Muscle of arm (tissue), 14 donors: ENCODE measurements at places on chromosomes 12 and 14.
A peak's percentile ranks its signal among the peaks of the same experiment; 100 is the strongest.

DNA sequence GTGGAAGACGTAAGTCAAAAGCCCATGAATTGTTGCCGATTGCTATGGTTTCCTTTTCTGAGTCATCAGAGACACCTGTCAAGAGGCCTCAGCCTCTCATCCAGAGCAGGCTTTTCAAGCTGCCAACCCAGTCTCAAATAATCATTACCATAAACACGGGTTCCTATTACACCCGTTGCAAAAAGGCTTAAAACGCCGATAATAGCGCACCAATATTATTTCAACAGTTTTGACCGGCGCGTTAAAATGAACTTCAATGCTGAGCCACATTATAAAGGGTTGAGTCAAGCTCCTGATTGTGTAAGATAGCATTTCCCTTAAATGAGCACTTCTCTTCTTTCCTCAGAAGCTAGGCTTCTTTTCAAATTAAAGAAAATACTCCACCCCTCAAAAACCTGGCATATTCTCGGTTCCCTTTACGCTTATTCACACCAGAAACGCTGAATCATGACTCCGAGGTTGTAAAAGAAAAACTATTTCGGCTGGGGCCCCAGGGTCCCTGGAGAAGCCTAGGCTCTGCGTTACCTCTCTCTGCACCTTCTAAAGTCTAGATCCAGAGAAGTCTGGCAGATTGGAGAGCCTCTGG is 1.4 kb downstream of the TMTC1 start:
- no peak for DNase-seq

DNA sequence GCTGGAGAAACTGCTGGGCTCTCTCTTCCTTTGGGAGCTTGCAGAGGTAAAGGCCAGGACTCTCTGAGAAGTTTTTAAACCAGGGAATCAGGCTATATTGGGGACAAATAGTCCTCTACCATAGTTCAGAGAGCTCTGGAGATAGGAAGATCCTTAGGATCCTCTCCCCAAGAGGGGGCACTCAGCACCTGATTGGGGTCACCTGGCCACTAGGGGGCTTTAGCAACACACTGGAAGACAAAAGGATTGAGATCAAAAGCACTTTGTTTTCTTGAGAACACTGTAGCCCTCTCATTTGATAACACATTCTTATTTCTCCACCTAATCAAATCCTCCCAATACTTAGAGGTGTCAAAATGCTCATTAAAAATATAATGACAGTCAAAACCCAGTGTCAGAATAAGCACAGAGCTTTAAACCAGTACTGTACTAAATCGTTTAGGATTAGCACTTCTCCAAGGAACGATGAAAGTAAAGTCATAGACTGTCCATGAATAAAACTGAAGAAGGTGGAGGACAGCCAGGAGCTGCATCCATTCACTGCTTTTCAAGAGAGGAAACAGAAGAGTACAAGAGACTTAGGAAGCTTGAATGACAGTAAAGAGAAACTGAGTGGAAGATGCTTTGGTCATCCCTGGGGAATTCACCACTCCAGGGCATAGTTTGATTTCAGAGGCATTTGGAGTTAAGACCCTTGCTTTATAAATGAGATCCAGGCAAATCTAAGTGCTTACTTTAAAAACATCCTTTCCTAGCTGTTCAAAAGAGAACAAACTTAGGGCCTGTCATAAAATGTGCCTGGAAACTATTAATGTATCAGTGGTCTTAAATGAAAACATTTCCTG is 26.5 kb downstream of the BMP4 start:
- DNase-seq, result no peak

GRCh38 chr12:45775964-45776363 is 46.5 kb downstream of the ARID2 start:
- no peak for DNase-seq

GRCh38 chr12:131000000-131000486 is 46.3 kb downstream of the ADGRD1 start:
- DNase-seq, result no peak

- peak; percentile 95 for DNase-seq
These were observed at the start of gene PSMB5 for GRCh38 chr14:23034498-23035302. TSS of gene PSMB5 (minus strand) at chr14:23034900. CDS start at chr14:23034881, 19 bp downstream.

DNA sequence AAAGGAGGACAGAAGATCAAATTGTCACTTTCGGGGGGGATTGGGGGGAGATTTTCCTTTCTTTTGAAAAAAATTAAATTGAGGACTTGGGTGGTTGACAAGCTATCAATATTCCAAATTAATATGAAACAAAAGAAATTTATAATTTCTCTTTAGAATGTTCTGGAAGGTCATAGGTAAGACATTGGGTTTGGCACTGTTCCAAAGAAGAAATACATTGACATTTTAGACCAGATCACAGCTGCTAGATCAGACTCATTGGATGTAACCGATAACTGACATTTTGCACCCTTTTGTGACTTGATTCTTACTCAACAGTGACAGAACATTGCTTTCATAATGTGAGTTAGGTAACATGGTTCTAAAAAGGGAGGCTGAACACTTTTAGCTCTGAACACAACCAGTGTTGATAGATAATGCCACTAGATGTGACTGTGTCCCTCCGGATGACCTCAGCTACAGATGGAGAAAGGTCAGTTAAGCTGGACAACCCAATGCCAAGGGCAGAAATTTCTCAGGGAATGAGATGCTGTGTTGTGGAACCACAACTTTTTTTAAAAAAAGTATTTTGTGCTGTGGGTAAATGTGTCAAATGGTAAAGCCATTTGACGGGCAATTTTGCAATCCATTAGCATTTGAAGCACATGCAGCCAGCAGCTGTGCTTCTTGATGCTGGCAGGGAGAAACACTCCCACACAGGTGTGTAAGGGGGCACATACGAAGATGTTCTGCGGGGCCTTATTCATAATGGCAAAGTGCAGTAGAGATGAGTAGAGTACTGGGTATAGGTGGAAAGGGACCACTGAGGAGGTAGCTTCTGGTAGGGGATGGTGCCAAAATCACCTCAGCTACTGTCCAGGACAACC is 62.9 kb downstream of the RFX4 start:
- DNase-seq, result no peak

DNA sequence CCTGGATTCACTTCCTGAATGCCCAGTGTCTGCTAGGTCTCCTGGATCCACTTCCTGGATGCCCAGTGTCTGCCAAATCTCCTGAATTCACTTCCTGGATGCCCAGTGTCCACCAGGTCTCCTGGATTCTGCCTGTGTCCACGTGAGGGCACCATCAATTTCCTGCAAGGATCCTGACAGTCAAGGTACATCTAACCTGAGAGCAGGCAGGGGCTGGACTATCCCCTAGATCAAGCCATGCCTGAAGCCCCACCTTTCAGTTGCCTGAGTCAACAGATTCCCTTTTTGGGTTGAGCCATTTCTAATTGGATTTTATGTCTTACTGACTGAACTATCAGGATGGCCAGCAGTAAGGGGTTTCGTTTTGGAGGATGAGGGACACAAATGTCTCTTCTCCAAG is 49.5 kb downstream of the GALNT9 start:
- DNase-seq, result no peak

DNA sequence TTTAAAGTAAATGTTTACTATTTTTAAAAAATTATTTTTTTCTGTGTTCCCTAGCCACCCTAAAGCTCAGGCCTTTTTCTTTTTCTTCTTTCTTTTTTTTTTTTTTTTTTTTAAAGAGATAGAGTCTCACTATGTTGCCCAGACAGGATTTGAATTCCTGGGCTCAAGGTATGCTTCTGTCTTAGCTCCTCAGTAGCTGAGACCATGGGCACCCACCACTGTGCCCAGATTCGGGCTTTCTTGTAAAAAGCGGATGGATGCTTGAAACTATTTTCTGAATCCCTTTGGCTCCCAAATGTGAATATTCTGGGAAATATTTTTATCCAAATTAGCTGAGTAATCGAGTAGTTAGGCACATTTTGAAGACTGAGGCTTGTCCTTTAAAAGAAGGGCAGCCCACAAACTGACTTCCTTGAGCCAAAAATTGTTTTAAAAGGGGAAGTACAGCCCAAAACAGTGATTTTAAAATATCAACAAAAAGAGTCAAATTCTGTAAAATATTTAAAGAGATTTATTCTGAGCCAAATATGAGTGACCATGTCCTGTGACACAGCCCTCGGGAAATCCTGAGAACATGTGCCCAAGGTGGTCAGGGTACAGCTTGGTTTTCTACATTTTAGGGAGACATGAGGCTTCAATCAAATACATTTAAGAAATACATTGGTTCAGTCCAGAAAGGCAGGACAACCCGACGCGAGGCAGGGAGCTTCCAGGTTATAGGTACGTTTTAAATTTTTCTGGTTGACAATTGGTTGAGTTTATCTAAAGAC is 28.8 kb upstream of the HIGD1C start:
- no peak for DNase-seq

GRCh38 chr12:54879150-54879549 is 24.8 kb downstream of the MUCL1 start:
- no peak for DNase-seq

DNA sequence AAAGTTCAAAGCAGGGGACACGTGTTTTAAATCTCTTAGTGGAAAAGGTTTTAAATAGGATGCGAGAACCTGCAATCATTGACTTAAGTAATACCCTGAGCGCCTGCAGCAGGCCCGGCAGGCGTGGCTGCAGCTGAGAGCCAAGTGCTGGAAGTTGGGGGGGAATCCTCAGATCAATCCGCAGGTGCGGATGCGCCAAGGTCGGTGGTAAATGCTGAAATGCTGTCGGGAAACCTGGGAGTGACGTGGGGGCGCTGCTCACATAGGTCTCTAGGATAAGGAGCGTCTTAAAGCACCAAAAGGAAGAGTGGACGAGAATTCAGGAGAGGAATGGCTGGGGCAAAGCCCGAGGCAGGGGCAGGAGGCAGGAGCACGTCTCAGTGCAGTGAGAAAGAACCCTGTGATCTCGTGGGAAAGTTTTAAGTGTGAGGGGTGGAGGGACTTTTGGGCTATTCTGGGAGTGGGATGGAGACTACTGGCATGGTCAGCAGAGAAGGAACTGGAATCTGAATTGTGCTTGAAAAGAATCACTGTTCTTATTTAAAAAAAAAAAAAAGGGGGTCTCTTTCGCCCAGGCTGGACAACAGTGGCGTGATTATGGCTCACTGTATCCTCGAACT is 883 bp upstream of the CDCA4 start:
- no peak for DNase-seq

- no peak for DNase-seq
These were observed 2.8 kb downstream of the DYRK4 start for GRCh38 chr12:4564818-4565217.

DNA sequence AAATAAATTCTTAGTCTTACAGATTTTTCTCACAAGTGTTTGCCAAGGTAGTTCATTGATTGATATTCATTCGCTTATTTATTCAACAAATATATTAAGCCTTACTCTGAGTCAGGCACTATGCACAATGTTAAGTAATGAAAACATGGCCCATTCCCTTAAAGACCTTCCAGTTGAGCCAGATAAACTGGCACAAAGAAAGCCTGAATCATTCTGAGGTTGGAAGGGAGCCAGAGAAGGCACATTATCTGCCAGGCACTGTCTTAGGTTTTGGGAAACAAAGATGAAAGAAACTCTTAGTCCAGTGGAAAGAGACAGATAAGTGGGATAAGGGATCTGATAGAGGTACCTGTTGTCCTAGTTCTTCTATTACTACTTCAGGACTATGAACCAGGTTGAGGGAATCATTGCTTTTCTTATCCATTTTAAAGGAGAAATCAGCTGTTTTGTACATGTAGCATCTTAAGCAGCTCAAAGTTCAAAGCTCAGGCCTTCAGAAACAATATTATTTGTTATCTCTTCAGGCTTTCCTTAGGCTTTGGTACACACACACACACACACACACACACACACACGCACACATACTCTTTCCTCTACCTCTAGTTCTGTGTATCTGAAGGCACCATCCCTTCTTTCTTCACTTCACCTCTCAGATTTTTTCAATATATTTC is 27.0 kb downstream of the PDE6H start:
- DNase-seq, result no peak

DNA sequence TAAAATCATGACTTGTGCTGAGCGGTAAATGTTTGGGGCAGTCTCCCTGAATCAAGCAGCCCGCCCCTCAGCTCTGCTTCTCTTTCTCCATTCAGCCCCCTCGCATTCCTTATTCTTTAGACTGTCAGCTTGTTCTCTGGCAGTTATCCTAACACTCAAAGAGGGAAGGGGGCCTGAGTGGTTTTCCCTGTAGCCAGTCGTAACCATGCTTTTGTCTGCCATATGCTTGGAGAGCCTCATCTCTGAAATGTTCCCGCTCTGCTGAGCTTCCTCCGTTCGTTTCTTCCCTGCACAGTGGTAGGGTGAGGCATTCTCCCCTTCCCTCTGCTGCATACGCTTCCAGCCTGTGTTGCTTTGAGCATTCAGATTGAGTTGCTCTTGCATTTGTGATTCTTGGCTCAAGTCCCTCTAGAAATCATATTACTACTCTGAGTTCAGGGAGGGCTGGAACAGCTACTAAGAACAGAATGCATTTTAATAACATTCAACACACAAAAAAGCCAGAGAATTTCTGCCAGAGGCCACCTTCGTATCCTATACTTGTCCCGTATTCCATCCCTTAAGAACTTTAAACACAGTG is 119.7 kb downstream of the FBXL14 start:
- DNase-seq, result peak; percentile 73

- DNase-seq, result peak; percentile 45
These were observed 40.4 kb upstream of the DIO3 start for GRCh38 chr14:101520621-101521472.

DNA sequence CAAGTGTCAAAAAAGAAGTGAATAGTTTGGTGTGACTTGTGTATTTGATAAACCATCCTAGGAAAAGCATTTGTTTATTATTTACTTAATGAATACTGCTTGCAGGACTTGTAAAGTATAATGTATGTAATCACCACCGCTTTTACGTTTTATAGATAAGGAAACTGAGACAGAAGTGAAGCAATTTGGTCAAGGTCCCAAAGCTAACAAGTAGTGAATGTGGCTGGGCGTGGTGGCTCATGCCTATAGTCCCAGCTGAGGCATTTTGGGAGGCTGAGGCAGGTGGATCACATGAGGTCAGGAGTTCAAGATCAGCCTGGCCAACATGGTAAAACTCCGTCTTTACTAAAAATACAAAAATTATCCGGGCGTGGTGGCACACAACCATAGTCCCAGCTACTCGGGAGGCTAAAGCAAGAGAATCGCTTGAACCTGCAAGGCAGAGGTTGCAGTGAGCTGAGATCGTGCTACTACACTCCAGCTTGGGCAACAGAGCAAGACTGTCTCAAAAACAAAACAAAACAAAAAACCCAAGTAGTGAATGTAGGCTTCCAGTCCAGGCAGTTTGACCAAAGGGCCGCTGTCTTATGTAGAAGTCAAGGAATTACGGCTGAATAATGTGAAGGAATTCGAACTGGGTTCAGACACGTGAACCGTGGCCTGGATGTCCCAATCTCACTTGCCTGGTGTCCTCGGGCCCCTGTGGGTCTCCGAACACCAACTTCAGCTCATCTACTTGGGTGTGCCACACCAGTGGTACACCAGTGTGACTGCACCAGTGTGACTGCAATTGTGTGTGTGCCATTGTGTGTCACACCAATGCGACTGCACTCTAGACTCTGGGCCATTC is 88.3 kb upstream of the MED13L start:
- no peak for DNase-seq

DNA sequence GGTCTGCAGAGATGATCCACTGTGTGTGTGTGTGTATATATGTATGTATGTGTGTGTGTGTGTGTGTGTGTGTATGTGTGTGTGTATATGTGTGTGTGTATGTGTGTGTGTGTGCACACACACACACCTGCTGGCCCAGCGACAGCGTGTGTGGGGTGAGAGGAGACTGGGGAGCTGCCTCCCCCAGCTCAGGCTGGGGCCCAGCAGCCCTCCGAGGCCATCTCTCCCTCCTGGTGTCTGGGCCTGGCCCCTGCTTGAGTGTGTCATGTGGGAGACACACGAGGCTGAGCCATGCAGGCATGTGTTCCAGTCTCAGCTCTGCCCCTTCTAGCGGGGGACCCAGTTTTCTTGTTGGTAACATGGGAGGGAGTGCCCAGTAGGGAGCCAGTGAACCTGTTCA is 10.0 kb upstream of the TNFAIP2 start:
- no peak for DNase-seq
